B cell (primary cell): ENCODE measurements at places on chromosomes 16 and 17. TPM values are rescaled to one million over a fixed set of nuclear protein-coding genes. Genes with fewer than 3 reads are reported as not detected.

The CCR7 gene
- 451 and 481 TPM in 2 replicates for total RNA-seq

The TBC1D3 gene
- 1.7 and 13.2 TPM in 2 replicates for total RNA-seq

The CHRNE gene
- 0.99 and 1.0 TPM in 2 replicates for total RNA-seq

The SLC52A1 gene
- total RNA-seq = not detected in 2 replicates

The CLEC18A gene
- 2.2 and 2.5 TPM in 2 replicates for total RNA-seq

The ASB16 gene
- total RNA-seq = not detected in 2 replicates

The PLXDC1 gene
- not detected in 2 replicates for total RNA-seq

The MT1B gene
- not detected in 2 replicates for total RNA-seq

The NAGS gene
- total RNA-seq = 1.9 and 2.2 TPM in 2 replicates

The EPX gene
- total RNA-seq = not detected in 2 replicates

DNA sequence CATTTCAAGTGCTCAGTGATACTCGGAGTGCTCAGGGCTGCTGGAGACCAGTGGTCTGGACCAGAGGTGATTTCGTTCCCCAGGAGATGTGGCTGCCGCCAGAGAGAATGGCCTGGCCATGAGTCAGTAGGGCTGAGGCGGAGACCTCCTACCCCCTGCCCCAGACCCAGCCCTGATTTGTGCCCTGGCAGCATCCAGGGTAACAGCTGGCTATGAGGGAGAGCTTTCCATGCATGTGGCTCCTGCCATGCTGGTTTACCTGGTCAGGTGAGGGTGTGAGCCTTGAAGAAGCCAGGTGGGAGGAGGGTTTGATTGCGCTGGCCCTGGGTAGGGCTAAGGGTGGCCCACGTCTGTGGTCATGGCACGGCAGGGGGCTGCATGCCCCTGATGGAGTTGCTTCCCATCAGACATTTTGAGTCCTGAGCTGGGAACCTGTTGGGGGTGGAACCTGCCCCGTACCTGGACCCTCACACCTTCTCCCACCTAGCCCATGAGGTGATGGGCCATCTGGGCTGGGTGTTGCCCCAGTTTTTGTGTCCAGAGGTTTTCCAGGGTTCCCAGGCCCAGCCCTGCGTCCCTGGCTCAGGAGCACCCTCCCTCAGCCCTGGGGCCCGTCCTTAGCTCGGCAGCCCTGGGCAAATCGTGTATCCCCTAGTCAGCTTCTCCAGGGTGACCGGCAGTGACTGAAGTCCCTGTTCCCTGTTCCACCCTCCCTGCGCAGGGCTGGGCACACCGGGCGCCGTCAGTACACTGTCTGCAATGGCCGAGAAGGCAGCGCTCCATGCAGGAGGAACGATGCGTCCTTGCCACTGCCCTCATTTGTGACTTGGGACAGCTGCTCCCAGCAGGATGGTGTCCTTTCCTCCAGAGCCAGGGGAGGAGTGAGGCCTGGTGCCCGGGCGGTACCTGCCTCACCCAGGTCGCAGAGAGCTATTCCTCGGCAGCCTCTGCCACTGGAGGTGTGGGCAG is 9.0 kb upstream of the CSNK1D start:
- H3K27me3 ChIP-seq = no peaks in the 10 kb centered on the region
- no peak for DNase-seq
- H3K36me3 ChIP-seq = no peaks in the 10 kb centered on the region
- no peak overlapping the region for H3K4me3 ChIP-seq

GRCh38 chr17:27760069-27760885 is 40.1 kb downstream of the NOS2 start:
- H3K36me3 ChIP-seq = no peaks in the 10 kb centered on the region
- H3K4me3 ChIP-seq = no peak overlapping the region
- H3K27ac ChIP-seq = no peak overlapping the region
- H3K27me3 ChIP-seq = peaks cover 3% of the 10 kb centered on the region

GRCh38 chr17:42835732-42836131 is 2.5 kb downstream of the PSME3 start:
- DNase-seq = no peak
- H3K27ac ChIP-seq = no peak overlapping the region
- H3K4me3 ChIP-seq = no peak overlapping the region
- no peaks in the 10 kb centered on the region for H3K27me3 ChIP-seq
- peaks cover 52% of the 10 kb centered on the region for H3K36me3 ChIP-seq
- H3K4me1 ChIP-seq = peaks cover 12% of the 10 kb centered on the region

- H3K27ac ChIP-seq = no peak overlapping the region
- H3K4me1 ChIP-seq = no peaks in the 10 kb centered on the region
- H3K4me3 ChIP-seq = no peak overlapping the region
- H3K27me3 ChIP-seq = no peaks in the 10 kb centered on the region
- no peak for DNase-seq
- no peaks in the 10 kb centered on the region for H3K36me3 ChIP-seq
Measured at GRCh38 chr17:60792250-60792898, 114.7 kb downstream of the BCAS3 start.

DNA sequence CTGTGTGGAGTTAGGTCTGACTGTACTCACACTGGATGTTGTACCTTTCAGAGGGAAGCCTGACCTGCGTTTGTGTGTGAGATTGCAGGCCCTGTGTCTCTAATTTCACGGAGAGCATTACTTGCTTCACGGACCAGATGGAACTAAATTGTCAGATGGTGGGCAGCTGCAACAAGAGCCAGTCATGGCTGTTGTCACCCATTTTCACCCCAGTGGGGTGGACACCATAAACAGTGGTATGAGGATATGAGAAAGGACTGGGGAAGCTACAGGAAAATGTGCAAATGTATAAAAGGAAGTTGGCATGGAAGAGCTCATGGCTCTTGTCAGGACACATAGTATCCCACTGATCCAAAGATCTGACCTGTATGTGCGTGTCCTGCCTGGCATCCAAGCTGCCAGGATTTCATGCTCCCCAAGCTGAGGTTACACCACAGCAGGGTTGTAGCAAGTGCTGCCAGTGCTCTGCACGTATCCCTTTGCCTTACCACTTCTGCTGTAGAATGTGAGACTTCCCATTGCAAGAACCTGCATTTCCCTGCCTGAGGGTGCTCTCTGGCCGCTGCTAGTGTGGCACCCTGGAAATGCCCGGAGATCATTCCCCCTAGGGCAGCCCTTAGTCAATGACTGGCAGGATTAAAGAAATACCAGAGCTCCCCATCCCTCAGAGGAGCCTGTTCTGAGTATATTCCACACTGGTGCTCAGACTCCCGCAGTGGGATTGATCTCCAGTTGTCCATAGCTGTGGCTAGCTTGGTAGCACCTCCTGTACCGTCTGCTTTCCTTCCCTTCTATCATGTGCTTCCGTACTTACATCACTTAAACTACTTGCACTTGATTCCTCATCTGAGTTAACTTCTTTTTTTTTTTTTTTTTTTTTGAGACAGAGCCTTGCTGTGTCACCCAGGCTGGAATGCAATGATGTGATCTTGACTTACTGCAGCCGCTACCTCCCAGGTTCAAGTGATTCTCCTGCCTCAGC is 70.4 kb upstream of the TANC2 start:
- H3K4me3 ChIP-seq = no peak overlapping the region
- no peaks in the 10 kb centered on the region for H3K4me1 ChIP-seq
- H3K27ac ChIP-seq = no peak overlapping the region
- no peaks in the 10 kb centered on the region for H3K36me3 ChIP-seq
- H3K27me3 ChIP-seq = peaks cover 4% of the 10 kb centered on the region

DNA sequence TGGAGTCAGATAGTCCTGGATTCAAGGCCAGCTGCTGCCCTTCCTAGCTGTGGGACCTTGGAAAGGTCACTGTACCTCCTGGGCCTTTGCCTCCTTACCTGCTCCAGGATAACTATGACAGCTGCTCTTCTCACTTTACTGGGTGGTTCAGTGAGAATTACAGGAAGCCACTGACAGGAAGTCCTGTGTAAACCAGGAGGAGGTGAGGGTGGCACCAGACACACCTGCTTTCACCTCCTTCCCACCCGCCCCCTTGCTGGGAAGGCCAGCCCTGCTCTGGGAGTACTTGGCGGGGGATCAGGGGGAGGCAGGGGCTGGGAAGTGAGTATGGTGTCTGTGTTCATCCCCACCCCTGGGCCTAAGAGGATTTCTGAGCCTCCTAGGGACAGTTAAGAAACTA is 42.6 kb downstream of the CPNE2 start:
- H3K4me1 ChIP-seq = peaks cover 26% of the 10 kb centered on the region
- no peaks in the 10 kb centered on the region for H3K27me3 ChIP-seq
- DNase-seq = peak; percentile 47
- H3K36me3 ChIP-seq = no peaks in the 10 kb centered on the region
- H3K4me3 ChIP-seq = peak overlapping the region; percentile 46

DNA sequence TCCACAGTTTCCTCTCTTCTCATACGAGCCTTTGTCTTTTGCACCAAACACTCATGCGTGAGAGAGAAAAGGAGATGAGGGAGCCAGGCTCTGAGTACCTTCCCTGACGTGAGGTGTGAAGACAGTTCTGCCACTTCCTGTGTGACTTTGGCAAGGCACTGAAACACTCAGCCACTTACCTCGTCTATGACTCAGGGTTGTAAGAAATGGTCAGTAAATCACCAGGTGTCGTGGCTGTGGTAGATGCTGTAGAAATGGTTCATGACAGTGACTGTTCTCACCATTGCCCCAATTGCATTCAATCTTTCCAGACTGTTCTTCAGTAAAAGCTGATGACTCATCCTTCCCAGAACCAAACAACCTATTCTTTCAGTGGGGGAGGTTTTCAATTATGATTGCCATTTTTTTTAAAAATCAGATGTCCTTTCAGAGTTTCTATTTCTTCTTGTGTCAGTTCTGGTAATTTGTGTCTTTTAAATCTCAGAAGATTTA is 49.2 kb upstream of the CBFA2T3 start:
- no peak overlapping the region for H3K27ac ChIP-seq
- no peak for DNase-seq
- peaks cover 3% of the 10 kb centered on the region for H3K4me1 ChIP-seq
- H3K27me3 ChIP-seq = no peaks in the 10 kb centered on the region

- H3K36me3 ChIP-seq = no peaks in the 10 kb centered on the region
- H3K4me3 ChIP-seq = no peak overlapping the region
- DNase-seq = no peak
- H3K4me1 ChIP-seq = peaks cover 12% of the 10 kb centered on the region
- H3K27me3 ChIP-seq = no peaks in the 10 kb centered on the region
- no peak overlapping the region for H3K27ac ChIP-seq
Measured at GRCh38 chr16:23676924-23677480, 1.7 kb upstream of the PLK1 start.

GRCh38 chr17:18017958-18018357 is 21.0 kb downstream of the ATPAF2 start:
- H3K36me3 ChIP-seq = peaks cover 5% of the 10 kb centered on the region
- no peak overlapping the region for H3K27ac ChIP-seq
- no peaks in the 10 kb centered on the region for H3K4me1 ChIP-seq

GRCh38 chr16:4409081-4409932 is 7.1 kb downstream of the CORO7 start:
- H3K27me3 ChIP-seq = no peaks in the 10 kb centered on the region
- peak; percentile 37 for DNase-seq
- peaks cover 16% of the 10 kb centered on the region for H3K4me1 ChIP-seq
- no peaks in the 10 kb centered on the region for H3K36me3 ChIP-seq
- no peak overlapping the region for H3K4me3 ChIP-seq

- H3K36me3 ChIP-seq = no peaks in the 10 kb centered on the region
- H3K4me3 ChIP-seq = no peak overlapping the region
- peaks cover 4% of the 10 kb centered on the region for H3K4me1 ChIP-seq
- DNase-seq = no peak
Measured at GRCh38 chr17:67531291-67531690, 154.2 kb downstream of the PITPNC1 start.

DNA sequence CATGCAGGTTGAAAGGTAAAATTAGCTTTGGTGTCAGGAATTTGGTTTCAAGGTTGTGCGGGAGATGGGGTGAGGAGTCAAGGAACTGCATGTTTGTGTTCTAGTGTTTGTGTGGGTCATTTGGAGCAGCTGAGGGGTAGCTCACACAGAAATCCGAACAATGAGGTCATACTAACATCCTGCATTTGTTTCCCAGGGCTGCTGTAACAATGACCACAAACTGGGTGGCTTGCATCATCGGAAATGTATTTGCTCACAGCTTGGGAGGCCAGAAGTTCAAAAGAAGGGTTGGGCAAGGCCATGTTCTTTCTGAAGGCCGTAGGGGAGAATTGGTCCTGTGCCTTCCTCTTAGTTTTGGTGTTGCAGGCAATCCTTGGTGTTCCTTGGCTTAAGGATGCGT is 287.4 kb downstream of the HAPSTR1 start:
- H3K4me3 ChIP-seq = no peak overlapping the region
- no peaks in the 10 kb centered on the region for H3K4me1 ChIP-seq
- no peak for DNase-seq
- H3K36me3 ChIP-seq = no peaks in the 10 kb centered on the region
- H3K27ac ChIP-seq = no peak overlapping the region
- H3K27me3 ChIP-seq = no peaks in the 10 kb centered on the region

GRCh38 chr17:65029605-65030336 is 26.8 kb downstream of the GNA13 start:
- peak overlapping the region; percentile 82 for H3K27ac ChIP-seq
- peak overlapping the region; percentile 46 for H3K4me3 ChIP-seq
- H3K4me1 ChIP-seq = peaks cover 76% of the 10 kb centered on the region
- DNase-seq = peak; percentile 62

- no peak overlapping the region for H3K4me3 ChIP-seq
- peaks cover 13% of the 10 kb centered on the region for H3K27me3 ChIP-seq
- no peak overlapping the region for H3K27ac ChIP-seq
Measured at GRCh38 chr17:40848583-40849235, 18.3 kb downstream of the KRT12 start.

- no peaks in the 10 kb centered on the region for H3K4me1 ChIP-seq
- no peaks in the 10 kb centered on the region for H3K27me3 ChIP-seq
- H3K27ac ChIP-seq = no peak overlapping the region
- H3K4me3 ChIP-seq = no peak overlapping the region
- H3K36me3 ChIP-seq = no peaks in the 10 kb centered on the region
Measured at GRCh38 chr16:72992142-72992601, 55.8 kb downstream of the ZFHX3 start.

DNA sequence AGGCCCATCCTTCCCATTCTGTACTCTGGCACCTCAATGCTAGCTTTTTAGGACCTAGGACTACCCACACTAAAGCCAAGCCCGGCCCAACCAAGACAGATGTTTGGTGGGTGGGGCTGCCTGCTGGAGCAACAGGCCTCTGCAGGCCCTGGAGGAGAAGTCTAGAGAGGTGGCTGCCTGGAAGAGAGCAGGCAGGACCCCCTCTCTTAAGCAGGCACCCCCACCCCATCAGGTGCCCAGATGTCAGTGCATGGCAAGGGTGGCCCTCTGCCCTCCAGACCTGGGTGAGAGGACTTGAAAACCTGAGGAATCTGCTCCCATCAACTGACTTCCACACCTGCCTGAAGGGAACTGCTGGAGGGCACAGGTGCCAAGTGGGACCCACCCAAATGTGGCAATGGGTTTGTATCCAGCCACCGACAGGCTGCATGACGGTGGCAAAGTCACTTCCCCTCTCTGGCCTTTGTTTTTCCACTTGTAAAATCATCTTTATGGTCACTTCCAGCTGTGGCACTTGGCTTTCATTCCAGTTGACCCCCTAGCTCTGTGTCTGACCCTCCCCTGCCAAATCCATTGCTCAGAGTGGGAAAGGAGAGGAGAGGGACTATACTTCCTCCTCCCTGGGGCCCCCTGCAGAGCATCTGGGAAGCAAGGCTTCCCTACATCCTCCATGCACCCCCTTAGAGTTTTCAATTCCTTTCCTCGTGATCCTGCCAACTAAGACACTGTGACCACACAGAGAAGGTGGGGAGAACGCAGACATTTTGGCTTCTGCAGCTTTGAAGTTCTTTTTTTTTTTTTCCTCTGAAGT is 1.7 kb upstream of the STAT5A start:
- DNase-seq = no peak
- H3K27me3 ChIP-seq = no peaks in the 10 kb centered on the region
- no peak overlapping the region for H3K4me3 ChIP-seq
- peaks cover under 1% of the 10 kb centered on the region for H3K36me3 ChIP-seq
- H3K27ac ChIP-seq = no peak overlapping the region
